Cerebellar nuclear complex (tissue), 1 donor: ENCODE measurements at places on chromosomes 2 and 18.

DNA sequence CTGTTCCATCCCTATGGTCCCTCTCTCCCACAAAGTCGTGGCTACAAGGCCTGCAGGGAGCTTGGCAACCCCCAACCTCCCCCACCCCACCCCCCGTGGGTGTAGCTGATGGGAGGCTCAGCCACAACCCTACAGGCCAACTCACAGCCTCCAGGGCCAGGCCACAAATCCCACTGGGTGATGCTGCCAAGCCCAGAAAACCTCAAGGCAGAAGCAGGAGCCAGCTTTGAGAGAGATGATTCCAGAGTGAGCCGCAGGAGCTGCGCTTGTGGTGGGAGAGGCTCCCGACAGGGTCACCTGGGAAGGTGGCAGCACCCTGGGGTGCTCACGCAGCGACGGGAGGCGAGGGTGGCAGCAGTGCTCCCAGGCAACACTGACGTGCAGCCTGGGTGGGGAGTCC, 44.8 kb downstream of the ADCY3 start:
- DNase-seq: no peak

DNA sequence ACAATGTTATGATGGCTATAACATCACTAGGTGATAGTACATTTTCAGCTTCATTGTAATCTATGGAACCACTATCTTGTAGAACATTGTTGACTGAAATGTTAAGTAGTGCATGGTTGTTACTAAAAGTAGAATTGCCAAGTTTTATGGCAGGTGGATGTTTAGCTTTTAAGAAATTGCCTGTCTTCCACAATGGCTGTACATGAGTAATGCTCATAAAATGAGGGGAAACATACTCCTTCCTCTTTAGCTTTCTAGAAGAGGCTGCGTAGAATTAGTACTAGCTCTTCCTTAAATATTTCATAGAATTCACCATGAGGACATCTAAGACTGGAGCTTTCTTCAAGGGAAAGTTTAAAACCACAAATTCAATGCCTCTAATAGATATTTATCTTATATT, 161.0 kb downstream of the TPGS2 start:
- no peak for DNase-seq

GRCh38 chr2:239917957-239918481, 107.1 kb downstream of the NDUFA10 start:
- DNase-seq: no peak

DNA sequence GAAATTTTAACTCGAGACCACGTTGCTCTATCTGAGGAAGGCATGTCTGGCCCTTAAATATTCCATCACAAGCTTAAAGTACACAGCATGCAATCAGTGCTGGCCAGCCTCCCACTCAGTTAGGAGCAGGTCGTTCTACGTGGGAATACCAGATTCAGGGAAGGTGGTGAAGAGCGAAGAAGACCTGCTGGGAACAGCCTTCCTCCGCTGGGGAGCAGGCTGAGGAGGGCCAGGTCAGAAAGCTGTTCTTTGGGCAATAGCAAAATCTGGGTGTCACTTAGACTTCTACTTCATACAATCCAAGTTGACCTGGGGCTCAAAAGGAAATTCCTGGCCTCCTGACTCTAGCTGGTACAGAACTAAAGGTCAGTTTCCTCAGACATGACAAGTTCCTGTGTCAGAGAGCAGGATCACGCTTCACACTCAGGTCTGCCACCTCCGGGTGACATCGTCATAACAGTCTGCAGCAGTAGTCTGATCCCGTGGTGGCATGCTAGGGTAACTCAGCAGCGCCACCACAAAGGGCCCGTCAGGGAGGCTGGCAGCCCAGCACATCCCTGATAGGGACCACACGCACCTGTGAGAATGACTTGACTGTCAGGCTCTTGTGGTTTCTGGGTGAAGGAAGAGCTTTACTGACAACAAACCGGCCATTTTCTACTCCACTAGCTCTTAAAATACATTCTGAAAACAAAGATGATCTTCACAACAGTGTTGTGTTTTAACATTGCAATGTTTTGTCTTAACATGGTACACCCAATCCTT, 35.2 kb upstream of the NAPG start:
- no peak for DNase-seq

DNA sequence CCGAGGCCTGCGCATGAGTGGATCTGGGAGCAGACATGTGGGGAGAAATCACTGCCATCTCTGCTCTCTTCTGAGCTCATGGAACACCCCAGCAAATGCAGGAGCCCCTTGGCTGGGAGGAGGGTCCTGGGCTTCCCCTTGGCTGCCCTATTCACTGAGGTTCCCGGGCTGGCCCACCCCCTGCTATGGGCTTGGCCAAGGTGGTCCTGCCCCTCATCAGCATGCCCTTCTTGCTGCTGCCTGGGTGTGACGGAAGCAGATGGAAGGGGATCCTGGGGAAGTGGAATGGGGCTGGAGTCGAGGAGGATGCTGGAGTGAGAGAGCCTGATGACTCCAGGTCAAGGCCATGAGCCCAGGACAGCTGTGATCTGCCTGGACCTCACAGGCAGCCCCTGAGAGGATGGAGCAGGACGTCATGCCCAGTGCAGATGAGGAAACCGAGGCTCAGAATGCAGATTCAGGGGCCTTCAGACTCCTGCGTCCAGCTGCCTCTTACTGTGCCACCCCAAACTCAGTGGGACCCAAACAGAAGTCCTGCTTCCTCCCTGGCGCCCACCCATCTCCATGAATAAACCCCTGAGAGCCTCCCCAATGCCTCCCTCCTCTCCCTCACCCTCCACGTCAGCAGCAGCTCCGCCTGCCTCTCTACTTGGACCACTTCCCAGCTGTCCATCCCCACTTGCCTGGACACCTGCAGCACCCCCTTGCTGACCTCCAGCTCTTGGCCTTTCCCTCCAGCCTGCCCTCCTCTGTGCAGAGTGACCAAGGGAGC, 4.0 kb downstream of the SNED1 start:
- no peak for DNase-seq

DNA sequence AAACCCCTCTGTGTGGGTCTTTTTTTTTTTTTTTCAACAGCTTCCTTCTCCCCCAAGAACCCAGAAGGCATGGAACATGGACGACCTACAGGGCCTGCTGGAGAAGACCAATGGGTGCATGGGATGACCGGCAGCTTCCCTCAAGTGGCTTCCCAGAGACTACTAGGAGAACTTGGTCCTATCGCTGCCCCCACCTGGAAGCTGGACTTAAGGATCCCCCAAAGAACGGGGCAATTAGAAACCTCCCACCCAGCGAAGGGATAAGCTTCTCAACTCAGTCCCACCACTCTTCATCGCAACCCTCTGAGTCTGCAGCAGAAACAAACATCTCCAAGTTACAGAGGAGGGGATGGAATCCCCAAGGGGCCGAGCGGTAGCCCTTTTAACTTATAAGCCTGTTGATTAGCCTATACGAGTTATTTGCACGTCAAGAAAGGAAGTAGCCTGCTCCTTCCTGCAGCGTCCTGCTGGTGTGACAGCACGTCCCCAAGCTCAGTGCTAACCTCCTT, 1.4 kb downstream of the ACTR1B start:
- no peak for DNase-seq

DNA sequence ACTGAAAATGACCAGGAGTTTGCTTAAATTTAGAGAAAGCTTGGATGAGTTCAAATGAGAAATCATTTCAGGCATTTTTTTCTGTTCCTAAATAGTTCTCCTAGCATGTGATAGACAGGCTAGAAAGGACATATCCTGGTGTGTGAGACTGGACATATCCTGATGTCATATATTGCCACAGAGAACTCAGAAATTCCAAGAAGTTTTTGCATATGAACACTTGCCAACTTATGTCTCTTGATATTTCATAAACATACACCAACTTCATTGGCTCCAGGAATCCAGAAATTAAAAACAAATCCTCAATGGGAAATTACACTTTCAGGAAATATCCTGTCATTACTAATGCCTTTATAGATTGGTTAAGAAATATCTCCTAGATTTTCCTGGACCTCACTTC, 2.9 kb upstream of the SERPINB4 start:
- DNase-seq: no peak

- DNase-seq: no peak
Observed at GRCh38 chr18:11245879-11246278, 96.5 kb upstream of the PIEZO2 start.

DNA sequence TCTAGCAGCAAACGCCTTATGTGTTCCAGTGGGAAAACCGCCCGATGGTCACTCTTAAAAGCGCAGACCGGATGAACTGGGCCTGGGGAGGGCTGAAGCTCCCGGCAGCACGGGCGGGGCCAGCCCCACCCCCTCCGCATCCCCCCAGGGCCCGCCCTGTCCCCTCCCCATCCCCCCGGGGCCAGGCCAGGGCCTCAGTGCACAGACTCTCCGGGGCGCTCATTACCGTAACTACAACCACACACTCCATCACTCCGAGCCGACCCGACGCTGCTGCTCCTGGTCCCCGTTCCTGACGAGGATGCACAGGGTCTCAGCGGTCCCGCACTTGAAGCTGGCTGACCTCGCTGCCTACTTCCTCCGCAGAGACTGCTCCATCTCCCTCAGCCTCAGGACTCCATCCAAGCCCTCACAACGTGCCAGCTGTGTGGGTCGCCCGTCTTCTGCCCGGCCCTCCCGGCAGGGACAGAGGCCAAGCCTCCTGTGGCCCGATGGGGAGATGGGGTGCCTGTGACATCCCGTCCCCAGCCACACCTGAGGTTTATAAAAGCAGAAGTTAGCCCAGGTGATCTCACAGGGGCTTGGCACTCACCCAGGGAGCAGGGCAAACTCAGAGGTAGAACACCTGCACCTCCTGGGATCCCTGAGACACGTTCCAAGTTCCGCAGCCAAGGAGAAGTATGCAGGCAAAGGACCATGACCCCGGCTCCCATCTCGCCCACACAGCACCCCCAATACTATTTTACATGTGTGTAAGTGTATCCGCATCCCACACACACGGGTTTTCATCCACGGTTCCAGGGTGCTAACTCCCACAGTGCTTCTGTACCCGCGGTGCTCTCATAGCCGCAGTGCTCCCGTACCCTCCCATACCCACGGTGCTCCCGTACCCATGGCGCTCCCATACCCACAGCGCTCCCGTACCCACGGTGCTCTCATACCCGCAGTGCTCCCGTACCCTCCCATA, 36.0 kb downstream of the SLC66A2 start:
- no peak for DNase-seq

DNA sequence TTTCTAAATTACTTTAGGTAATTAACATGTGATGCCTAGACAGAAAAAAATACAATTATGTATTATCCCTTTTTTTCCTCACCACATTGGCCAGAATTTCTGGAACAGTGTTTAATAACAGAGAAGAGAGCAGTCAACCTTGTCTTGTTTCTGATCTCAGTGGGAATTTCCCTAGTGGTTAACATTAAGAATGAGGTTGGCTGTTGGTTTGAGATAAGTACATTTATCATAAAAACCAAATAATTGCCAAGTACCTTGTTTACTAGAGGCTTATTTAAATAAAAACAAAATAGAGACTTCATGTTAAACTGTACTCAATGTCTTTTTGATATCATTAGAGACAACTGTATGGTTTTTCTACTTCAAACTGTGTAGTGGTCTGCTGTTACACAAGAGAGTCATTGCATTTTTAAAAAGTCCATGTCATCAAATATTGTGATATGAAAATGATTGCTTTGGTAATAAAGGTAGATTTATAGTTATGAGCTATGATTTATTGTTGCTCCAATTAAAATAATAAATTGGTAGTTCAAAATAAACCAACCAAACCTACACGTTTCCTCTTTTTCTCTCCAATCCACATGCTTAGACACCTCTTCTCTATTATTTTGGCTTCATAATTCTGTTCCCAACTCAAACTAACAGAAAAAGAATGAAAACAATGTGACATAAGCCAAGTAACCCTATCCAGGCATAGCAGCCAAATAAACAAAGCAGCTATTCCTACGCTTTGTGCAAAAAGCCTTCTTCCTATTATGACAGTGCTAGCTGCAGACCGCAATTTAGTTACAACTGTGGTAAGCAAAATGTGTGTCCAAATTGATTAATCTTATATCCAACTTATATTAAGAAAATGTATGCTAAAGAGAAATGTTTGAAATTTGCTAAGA, 20.9 kb upstream of the TANK start:
- DNase-seq: no peak

DNA sequence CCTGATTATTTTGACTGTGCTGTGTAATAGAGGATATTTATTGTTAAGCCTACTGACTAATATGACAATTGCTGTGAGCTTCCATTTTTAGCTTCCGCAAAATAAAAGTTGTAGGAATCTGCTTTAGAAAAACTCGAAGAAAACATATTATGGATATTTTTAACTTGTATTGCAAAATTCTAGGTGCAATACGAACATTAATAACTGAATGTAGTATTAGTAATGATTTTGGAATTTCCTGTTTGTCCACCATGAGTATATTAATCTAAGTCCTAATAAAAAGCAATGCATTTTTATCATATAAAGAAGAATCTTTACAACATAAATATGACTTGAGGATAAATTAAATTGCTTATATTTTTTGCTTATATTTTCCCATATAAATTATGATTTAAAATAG, 2.4 kb upstream of the DSC3 start:
- DNase-seq: no peak

DNA sequence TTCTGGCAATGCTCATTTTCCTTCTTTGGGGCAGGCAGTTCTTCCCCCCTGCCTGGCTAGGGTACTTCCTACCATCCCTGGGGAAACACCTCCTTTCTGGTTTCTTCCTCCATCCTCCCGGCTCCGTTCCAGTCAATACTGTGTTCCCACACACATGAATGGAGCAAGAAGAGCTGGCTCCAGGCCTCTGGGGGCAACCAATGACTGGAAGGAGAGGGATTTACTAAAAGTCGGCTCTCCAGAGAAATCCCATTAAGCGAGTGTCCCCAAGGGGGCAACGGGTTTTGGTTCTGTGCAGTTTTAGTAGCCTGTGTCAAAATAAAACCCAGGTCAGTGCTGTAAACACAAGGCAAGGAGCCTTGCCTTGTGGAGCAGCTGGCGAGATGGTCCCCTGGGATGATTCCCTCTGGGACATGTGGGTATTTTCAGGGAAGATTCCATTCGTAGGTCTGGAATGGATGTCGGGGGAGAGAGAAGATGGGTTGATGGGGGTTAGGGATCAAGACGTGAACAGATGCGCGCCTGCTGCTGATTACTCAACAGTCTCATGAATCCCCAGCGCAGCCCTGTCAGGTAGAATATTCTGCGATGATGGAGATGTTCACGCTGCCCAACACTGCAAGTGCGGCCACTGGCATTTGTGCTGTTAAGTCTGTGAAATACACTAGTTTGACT, 32.0 kb downstream of the EMILIN2 start:
- no peak for DNase-seq

DNA sequence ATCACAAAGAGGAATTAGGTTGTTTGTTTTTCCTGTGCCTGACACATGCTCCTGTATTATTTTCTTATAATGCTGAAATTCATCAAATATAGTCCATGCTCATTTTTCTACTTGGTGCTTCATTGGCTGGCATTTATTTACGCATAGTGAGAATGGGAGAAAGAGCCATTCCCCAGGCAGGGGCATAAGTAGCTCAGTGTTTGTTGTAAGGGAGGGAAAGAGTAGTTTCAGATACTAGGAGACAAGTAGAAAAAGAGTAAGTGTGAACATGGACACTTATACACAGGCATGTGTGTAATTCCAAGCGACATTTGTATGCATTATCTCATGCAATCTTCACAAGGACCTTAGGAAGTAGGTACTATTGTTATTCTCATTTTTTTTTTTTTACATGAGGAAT, 111.9 kb upstream of the UGP2 start:
- no peak for DNase-seq
